ENCODE measurements at places on chromosomes 7 and 10. TPM values are rescaled to one million over a fixed set of nuclear protein-coding genes. Genes with fewer than 3 reads are reported as not detected.

FRMPD2 gene
- total RNA-seq: 1.2 TPM

OTUD1 gene
- total RNA-seq: 13.1 TPM

CD36 gene
- total RNA-seq: not detected

NOBOX gene
- not detected for total RNA-seq

ARMC10 gene
- 53.9 TPM for total RNA-seq

Data from Caki2 (cell line).